Stimulated activated CD8-positive, alpha-beta memory T cell treated with anti-CD3 and anti-CD28 coated beads, Interleukin-7, amount 100 ng/mL, for 4 hours (primary cell): ENCODE measurements at places on chromosomes 16 and 17.

DNA sequence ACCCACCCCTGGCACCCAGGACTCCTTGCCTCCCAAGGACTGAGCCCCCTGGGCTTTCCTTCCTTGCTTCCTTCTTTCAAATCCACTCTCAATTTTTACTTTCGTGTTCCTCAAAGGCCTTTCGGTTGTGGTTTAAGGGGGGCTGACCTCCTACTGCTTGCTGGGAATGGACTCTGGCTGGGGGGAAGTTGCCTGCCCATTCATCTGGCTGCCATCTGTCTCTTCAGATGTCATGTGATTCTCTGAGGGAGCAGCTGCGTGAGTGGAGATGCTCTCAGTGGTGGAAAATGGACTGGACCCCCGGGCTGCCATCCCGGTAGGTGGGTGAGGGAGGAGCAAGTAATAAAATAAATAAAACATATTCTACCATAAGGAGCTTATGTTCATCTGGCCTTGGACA, 93.8 kb upstream of the RPRML start:
- DNase-seq: no peak

- DNase-seq: no peak
Observed at GRCh38 chr16:11033629-11034420, 89.5 kb downstream of the CLEC16A start.

DNA sequence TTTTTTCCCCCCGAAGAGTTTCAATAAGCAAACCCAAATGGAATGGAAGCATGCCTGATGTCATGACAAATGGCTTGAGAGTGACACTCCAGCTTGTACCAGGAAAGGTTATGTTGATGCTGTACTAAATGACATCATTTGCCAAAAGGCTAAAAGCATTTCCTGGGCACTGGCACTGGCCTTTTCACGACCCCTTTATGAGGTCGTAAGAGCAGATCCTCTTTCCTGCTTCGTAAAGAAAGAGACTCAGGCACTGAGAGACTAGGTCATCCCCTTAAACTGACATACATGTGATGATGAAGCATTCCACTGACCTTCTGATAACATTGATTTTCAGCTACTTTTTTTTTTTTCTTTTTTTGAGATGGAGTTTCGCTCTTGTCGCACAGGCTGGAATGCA, 30.5 kb downstream of the CEP295NL start:
- no peak for DNase-seq

DNA sequence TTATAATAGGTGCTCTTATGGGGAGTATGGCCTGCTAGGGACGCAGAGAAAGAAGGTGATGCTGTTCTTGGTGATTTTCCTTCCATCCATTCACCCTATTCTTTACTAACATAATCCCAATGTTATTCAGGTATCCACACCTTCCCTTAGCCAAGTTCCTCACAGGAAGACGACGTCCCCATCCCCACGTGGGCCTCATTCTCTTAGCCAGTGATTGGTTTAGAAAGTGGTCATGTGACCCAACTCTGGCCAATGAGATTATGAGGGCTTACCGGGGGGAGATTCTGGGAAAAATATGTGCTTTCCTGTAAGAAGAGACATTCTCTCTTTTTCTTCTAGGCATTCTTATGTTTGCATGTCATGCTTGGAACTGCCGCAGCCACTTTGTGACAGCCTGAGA, 474.7 kb downstream of the HAPSTR1 start:
- DNase-seq: no peak

GRCh38 chr17:32152130-32152529, 9.8 kb downstream of the RHOT1 start:
- no peak for DNase-seq

DNA sequence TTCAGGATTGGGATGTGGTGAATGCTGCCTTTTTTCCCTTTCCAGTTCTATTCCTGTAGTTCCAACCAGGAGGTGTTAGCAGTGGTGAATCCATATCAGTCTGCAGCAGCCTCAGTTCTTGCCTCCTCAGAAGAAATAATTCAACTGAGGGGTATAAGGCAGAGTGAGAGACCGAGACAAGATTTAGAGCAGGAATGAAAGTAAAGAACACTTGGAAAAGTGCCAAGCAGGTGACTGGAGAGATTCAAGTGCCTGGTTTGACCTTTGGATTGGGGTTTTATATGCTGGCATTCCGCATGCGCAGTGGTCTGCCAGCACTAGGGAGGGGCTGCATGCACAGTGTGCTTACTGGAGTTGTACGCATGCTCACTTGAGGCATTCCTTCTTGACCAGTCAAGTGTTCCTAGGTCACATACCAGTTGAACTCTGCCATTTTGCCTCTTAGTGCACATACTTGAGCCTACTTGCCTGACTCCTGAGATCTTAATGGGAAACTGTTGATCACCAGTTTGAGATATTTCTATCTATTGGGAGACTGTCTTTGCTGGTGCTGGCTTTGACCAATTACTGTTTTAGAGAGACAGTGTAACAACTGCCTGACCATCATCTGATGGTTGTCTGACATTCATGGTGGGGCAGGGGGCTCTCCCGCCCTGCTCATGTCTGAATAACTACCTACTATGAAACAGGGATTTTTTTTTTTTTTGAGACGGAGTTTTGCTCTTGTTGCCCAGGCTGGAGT, 680 bp upstream of the CCL15 start:
- DNase-seq: no peak
